Retinal pigment epithelial cell (primary cell): ENCODE measurements at places on chromosomes 1 and 21.

- no peak for DNase-seq
Observed at GRCh38 chr1:232353001-232353400, 276.9 kb downstream of the SIPA1L2 start.

DNA sequence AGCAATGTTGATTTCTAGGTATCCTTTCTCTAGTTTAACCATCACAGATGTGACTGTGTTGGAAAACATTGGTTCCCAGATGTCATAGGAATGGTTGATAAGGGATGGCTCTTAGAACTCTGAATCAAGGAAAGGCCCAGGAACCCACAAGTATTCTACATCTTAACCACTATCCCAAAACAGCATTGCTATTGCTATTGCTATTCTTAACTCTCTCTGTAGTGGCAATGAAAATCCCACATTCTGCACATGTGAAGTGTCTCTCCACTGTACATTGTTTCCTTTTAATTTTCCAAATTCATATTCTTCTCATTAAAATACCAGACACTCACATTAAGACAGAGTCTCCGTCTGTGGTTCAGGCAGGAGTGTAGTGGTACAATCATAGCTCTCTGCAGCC, 420.4 kb upstream of the RUNX1 start:
- no peak for DNase-seq

- no peak for DNase-seq
Observed at GRCh38 chr1:36622741-36623648, 140.3 kb upstream of the CSF3R start.

GRCh38 chr1:241999026-241999425, at the start of gene MAP1LC3C:
Gene MAP1LC3C (minus strand): TSS chr1:241999098. CDS start chr1:241999008, 90 bp downstream.
- no peak for DNase-seq

DNA sequence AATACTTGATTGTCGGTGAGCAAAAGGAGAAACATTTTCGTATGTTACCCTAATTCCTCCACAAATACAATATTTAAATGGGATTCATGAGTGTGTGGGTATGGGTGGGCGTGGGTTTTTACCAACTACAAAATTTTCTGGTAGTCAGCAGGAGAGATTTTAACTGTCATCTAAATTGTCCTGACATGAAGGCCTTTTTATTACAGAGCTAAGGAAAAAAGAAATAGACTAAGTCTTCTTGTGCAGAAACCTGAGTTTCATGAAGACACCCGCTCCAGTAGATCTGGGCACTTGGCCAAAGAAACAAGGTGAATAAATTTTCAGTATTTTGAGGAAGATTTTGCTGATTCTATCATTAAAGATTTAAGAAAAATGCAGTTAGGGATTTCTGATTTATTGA, 752 bp downstream of the RGS18 start:
- no peak for DNase-seq

DNA sequence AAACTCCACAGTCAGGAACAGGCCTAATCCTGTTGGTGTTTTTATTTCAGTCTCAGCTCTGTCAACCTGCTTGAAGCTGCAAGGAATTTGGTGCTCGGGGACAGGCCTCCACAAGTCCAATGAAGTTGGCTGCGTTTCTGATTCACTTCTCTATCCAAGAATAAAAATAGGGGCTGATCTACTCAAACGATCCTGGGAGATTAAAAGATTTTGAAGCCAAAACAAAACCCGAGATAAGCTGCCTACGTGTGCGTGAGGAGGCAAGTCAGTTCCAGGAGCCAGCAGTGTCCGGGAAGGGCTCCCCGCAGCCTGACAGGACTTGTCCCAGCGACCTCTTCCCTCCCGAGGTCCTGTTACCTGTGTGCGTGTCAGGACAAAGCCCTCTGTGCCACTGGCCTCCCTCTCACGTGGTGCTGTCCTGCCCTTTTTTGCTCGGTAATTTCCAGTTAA, 98.0 kb downstream of the ETS2 start:
- DNase-seq: peak; percentile 84

DNA sequence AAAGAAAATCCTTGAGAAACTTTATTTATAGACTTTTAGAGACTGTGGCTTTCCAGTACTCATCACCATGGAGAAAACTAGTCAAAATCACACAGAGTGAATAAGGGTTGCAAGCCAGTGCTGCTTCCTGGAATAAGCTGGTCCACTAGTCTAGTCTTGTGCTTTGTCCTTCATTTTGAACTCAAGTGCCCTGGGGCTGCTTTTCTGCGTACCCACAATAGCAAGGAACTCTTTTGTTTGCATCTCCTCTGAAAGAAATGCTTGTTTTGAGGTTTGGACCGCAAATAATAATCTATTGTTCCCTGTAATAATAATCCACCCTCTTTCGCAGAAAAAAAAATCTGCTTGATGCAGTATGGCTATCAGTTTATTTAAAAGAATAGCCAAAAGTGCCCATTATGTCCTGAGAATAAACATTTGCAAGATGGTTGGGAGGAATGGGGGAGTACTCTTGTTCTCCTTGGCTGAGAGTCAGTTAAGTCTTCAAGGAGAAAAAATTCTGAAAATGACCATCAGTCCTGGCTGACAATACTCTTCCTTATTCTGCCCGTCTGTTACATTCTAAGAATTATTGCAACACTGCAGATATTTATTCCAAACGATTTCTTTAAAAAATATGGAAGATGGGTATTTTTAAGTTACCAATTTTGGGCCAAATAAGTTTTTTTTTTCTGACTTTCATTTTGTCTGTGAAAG, 41.9 kb downstream of the MPZL1 start:
- no peak for DNase-seq

GRCh38 chr1:40824591-40825434, 37.4 kb downstream of the CITED4 start:
- DNase-seq: peak; percentile 69

DNA sequence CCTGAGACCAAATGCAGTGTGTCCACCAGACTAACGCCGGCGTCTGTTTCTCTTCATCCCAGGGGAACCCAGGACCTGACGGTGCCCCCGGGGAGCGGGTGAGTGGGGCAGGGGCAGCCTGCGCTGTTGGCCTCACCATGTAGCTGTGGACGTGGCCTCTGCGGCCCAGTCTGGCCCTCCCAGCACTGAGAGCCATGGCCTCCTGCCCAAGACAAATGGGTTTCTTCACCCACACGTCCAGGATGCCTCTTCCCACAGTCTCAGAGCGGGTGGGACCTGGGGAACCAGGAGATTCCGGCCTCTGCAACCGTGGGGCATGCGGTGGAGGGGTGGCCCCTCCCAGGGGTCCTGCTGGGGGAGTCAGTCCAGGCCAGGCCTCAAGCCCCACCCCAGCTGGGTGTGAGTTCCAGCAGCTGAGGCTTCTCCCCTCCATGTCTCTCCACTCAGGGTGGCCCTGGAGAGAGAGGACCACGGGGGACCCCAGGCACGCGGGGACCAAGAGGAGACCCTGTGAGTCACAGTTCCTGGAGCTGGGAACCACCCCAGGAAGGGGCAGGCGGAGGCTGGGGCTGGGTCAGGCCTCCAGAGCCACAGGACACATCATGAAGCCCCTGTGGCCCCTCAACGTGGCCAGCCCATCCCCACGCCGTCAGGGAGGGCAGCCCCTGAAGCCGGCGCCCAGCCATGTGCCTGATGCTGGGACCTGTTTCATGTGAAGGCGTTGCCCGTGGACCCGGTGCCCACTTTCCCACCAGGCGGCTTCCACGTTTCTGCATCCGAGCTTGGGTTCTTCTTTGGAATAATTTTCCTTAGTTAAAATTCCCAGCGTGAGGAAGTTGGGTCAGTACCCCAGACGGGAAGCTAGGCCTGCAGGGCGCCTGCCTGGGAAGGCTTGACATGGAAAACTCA, 11.0 kb downstream of the COL6A1 start:
- DNase-seq: no peak
